ENCODE measurements at places on chromosomes 7 and 10.

DNA sequence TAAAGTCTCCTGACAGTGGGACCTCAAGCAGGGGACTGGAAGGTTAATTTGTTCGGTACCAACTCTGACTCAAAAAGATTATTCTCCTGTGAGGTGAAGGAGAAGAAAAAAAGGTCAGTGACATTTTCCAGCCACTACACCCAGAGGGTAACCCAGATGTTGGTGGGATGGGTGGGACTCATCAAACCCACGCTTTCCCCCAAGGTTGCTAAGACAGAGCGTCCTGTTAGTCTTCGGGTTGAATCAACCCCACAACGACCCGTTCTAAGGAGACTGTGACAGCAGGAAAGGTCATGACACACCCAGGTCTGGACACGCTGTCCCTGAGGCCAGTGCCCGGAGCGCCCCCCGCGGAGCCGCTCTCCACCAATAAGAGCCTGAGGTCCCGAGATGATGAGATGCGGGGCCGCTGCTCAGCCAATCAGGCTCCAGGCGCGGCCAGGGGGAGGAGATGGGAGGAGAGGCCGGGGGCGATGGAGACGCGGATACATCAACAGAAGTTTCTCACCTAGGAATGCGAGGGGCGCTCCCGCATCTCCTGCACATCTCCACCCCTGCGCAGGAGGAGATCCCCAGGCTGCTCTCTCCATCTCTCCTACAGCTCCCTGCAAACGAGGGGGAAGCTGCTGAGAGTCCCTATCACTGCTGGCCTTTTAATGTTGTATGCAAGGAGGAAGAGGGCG, at the start of gene WNT16:
Gene WNT16 (plus strand): TSS at position 493 of the 683 bp plus-strand sequence. CDS start 293 bp downstream, outside the sequence.
- DNase-seq: peak; percentile 15

DNA sequence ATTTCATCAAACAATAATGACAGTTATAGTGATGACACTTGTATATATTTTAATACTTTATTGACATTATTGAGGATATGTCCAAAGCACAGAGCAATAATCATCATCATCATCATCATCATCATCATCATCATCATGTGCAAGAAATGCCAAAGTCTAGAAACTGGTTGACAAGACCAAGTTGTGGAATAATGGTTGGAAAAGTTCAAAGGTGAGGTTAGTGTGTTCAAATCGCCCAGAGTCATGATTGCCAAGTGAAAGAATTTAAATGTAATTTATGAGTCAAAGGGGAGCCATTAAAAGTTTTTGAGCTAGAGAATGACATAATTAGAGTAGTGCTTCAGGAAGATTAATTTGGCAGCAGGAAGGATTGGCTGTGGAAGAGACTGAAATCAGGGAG, 852.4 kb downstream of the SORCS1 start:
- no peak for DNase-seq

DNA sequence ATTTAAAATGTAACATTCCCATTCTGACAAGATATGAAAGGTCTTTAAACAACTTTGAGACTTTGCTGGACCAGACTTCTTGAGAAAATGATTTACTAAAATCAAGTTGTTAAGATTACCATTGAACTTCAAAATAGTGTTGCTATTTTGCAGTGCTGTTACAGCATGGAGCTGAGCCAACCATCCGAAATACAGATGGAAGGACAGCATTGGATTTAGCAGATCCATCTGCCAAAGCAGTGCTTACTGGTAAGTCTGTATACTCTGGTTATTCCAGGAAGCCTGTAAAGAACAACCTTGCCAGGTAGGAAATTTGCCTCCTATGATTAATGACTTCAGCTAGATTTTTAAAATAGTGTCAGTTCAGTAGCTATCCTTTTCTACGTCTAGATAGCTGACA, 18.8 kb downstream of the TNKS2 start:
- no peak for DNase-seq

GRCh38 chr10:11573497-11573896, 38.0 kb downstream of the USP6NL start:
- DNase-seq: no peak

DNA sequence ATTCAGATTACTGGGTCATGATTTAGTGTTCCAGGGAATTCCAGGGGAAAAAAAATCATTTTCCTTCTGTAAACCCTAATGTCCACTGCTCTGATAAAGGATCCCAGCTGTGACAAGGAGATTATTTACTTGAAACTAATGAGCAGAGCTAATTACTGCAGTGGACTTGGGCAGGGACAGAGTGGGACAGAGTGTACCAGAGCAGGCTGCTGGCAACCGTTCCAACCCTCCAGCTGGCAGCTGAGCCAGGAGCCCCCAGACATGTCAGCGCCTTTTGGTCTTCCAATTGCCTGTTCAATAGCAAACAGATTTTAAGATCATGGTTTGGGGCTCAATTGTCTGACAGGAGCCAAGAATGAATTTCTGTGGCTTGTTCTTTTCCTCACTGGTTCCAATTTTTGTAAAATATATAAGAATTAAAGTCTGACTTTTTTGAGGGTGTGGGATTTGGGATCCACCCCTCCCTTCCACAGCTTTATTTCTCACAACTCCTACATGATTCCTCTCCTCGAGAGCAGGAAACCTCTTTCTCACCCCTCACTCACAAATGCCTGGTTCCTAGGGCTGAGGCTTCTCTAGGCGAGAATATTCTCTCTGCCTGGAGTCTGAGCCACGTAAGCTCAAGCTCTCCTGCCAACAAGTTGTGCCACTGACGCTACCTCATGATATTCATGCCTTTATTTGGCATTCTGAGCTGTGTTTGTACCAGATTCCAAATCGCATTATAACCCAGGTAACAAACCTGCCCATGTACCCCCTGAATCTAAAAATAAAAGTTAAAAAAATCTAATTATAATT, 20.6 kb upstream of the FAM180A start:
- no peak for DNase-seq
